H9 (cell line): ENCODE measurements at places on chromosomes 6 and 20. TPM values are rescaled to one million over a fixed set of nuclear protein-coding genes. Genes with fewer than 3 reads are reported as not detected.
A peak's percentile ranks its signal among the peaks of the same experiment; 100 is the strongest.

PCK1 gene
- total RNA-seq, result not detected in 2 replicates

ECT2L gene
- not detected in 2 replicates for total RNA-seq

DNA sequence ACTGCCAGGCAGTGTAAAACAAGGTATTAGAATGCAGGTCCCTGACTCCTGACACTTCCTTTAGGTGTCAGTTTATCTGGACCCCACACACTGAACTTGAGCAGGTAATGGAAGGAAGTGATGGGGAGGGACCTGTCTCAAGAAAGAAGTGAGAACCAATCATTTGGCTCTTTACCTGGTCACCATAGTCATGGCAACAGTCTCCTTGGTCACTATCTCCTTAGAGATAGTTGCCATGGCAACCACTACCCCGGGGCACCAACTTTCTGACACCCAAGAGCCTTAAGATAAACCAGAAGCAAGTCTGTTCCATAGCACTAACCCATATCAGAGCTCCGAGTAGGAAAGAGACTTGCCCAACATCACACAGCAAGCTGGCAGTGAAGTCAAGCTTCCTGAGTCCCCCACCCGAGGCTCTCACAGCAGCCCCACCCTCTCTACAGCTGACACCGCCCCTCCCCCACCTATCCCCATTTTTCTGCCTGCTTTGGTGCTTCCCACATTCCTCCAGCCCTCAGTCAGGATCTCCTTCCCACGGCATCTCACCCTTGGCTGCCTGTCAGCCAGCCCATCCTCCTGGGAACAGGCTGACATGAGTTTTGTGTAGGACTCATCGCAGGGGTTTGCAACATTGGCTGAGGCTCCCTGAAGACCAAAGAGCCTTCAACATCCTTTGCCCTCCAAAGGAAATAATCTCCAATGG lies 16.3 kb upstream of the HM13 start:
- H3K27ac ChIP-seq, result no peak overlapping the region
- H3K4me3 ChIP-seq, result no peak overlapping the region
- H3K36me3 ChIP-seq, result no peaks in the 10 kb centered on the region; the same call in 2 of the 3 replicates
- no peaks in the 10 kb centered on the region for H3K27me3 ChIP-seq

DNA sequence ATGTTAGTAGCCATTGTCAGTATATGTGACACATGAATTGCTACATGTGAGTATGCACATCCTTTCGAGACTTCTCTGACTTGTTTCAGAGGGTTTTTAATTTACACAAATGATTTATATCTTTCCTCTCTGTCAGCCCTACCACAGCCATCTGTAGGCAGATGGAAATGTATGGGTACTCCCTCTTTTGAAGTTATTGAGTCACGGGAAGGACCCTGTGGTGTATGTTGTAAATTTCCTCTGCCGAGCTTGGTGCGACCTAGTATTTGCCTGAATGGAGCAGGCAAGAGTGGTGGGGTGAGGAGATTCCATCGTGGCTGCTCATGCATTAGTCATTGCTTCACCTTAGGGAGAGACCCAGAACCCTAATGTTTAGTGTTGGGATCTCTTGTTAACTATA lies 171.9 kb downstream of the JARID2 start:
- peaks cover 11% of the 10 kb centered on the region; the same call in 1 of the 2 replicates for H3K4me1 ChIP-seq
- no peak overlapping the region for H3K4me3 ChIP-seq
- no peak overlapping the region for H3K27ac ChIP-seq
- H3K27me3 ChIP-seq, result no peaks in the 10 kb centered on the region

- H3K4me3 ChIP-seq, result peak within 1 kb of the TSS; percentile 53
- no peaks in the 10 kb centered on the region for H3K36me3 ChIP-seq
- H3K4me1 ChIP-seq, result no peaks in the 10 kb centered on the region
- no peak within 1 kb of the TSS for H3K27ac ChIP-seq
- peaks cover 12% of the 10 kb centered on the region; the same call in 1 of the 2 replicates for H3K27me3 ChIP-seq
Measured at GRCh38 chr20:62708591-62709536, at the start of gene NTSR1. TSS of gene NTSR1 (plus strand) at chr20:62708836. CDS start at chr20:62709208, 372 bp downstream.

DNA sequence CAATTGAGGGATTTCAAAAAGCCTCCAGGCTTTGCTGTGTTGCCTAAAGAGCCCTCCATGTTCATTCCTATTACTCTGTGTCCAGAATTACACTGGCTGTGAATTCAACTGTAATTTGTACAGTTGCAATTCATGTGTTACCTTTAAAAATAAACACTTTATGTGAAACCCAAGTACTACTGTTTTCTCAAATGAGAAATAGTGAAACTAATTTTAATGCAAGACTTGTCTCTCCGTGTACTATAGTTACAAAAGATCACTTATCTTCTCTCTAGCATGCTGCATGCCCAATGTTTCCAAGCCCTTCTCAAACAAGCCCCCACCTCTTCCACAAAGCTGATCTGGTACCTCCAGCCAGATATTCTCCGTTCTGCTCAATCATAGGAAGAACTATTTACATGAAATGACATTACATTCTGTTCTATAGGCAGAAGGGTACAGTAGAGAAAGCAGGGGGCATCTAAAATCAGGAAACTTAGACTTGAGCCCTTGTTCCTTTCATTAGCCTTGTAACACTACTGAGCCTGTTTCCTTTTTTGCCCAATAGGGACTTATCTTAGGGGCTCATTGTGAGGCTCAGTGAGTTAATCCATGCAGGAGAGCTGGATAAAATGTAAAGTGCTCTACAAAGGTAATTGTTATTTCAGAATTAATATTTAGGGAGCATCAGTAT lies 12.3 kb upstream of the COL9A1 start:
- H3K4me1 ChIP-seq, result no peaks in the 10 kb centered on the region
- no peaks in the 10 kb centered on the region for H3K27me3 ChIP-seq

DNA sequence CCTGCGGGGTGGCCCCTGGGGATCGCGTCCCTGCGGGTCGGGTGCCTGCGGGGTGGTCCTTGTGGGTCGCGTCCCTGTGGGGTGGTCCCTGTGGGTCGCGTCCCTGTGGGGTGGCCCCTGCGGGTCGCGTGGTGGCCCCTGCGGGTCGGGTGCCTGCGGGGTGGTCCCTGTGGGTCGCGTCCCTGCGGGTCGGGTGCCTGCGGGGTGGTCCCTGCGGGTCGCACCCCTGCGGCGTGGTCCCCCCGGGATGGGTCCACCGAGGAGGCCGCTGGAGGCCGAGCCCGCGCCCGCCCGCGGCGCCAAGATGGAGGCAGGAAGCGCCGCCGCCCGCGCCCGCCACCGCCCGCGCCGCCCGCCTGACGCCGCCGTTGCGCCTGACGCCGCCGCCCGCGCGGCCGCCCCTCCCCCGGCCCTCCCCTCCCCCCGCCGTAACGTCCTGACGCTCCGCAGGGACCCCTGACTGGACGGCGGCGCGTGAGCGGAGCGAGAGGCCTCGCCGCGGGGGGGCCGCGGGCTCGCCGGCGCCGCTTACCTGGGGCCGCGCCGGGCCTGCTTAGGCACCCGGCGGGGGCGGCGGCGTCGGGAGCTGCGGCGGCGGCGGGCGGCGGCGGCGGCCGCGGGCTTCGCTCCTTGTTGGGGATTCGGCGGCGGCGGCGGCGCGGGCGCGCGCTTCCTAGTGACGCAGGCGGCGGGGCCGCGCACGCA lies at the start of gene GMEB2:
TSS of gene GMEB2 (minus strand) at position 678 of the 705 bp plus-strand sequence. CDS start 7,704 bp downstream, outside the sequence.
- H3K4me1 ChIP-seq, result no peaks in the 10 kb centered on the region; the same call in 1 of the 2 replicates
- DNase-seq, result peak; percentile 76
- H3K36me3 ChIP-seq, result peaks cover 3% of the 10 kb centered on the region
- H3K27ac ChIP-seq, result no peak within 1 kb of the TSS
- H3K27me3 ChIP-seq, result no peaks in the 10 kb centered on the region
- H3K4me3 ChIP-seq, result peak within 1 kb of the TSS; percentile 81

DNA sequence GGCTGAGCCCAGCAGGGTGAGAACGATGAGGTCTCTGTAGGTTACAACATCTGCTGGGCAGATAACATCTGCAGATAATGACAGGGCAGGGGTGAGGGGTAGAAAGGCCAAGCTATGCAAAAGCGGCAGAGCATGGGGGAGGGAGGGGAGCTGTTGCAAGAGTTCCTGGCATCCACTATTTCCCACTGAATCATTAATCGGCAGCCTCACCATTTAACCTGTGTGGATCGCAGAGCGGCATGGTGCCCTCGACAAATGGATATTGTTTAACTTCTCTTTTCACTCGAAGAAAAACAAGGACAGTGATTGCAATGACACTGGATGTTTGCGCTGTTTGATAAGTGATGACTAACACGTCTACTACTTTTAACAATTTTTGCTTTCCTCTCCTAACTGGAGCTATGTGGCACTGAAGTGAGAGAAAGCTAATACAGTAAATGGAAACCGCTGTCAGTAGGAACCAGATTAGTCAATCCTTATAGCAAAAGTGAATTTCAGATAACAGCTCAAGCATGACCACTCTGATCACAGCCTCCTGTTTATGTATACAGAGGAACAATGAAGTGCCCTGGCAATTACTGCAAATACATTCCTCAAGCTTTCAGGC lies 381.5 kb downstream of the TFAP2A start:
- H3K36me3 ChIP-seq, result no peaks in the 10 kb centered on the region
- no peak overlapping the region for H3K27ac ChIP-seq
- DNase-seq, result no peak
- H3K27me3 ChIP-seq, result no peaks in the 10 kb centered on the region

GRCh38 chr6:111258615-111259088 lies 171.3 kb downstream of the SLC16A10 start:
- no peak overlapping the region for H3K27ac ChIP-seq
- H3K4me1 ChIP-seq, result peaks cover 3% of the 10 kb centered on the region; the same call in 1 of the 2 replicates
- H3K36me3 ChIP-seq, result peaks cover 1% of the 10 kb centered on the region
- no peaks in the 10 kb centered on the region for H3K27me3 ChIP-seq

- no peak overlapping the region for H3K27ac ChIP-seq
- no peak overlapping the region for H3K4me3 ChIP-seq
- peaks cover 16% of the 10 kb centered on the region for H3K36me3 ChIP-seq
- DNase-seq, result no peak
Measured at GRCh38 chr6:101668496-101669030, 275.1 kb downstream of the GRIK2 start.

DNA sequence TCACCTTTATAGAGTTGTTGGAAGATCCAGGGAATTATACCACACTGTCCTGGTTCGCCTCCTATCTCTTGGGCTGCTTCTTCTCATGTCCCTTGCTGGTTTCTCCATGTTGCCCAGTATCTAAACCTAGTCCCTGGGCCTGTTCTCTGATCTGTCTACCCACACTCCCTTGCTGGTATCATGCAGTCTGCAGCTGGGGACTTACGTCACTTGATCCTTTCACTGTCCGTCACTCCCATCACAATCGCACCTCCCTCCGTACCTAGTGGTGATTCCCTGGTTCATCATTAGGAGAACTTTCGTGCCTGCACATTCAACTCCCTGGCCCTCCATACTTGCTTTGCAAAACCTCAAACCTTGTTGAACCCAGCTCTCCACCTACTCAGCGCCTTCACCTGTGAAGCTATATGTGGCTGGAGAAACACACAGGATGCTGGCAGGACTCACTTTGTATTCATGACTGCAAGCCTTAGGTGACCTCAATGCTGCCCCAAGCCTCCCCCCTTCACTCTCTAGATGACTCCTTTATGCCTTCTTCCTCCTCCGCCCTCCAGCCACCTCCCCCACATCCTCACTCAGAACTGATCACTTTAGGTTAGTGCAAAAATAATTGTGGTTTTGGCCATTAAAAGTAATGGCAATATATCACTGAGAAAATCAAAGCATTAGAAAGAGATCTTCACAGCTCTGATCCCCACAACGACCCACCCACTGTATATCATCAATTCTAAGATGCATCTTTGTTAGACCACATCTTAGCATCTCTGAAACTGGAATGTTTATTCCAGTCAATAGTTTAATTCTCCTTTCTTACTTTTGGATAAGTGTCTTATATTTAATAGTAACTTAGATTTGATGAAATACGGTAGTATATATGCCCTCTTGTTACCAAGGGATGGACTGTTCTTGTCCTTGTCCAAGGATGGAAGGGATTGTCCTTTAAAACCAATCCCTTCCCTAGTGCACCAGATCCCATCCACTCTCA lies 26.4 kb downstream of the GDAP1L1 start:
- no peak for DNase-seq
- H3K27me3 ChIP-seq, result no peaks in the 10 kb centered on the region
- no peak overlapping the region for H3K27ac ChIP-seq
- H3K4me1 ChIP-seq, result peaks cover 2% of the 10 kb centered on the region; the same call in 1 of the 2 replicates

DNA sequence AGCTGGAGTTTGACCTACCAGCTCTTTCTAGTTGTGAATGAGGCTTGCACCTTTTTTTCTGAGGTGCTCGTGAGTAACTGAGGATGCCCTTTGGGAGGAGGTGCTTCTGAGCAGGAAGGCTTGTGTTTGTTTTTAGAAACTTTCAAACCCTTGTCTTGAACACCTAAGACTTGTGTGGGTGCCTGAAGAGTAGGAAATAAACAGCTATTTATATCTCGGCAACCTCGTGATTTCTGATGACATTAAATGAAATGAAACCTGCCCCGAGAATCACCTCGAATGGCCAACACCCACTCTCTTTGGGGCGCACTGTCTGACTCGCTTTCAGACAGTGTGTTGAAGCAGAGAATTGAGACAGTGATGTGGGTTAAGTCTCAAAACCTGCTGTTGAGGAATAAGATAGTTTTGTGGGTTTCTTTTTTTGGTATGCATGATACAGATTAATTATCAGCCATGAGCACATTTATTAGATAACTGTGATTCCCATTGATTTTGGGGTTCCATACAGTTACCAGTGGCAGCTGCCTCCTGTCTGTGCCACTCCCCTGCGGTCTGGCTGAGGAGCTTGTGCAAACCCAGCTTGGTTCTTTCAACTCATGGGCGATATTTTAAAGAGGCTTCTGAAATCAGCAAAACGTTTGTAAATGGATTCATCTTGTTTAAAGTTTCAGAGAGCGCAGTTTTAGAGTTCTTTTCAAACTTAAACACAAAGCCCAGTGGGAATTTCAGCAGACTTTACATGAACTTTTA lies 8.4 kb downstream of the IRF4 start:
- DNase-seq, result no peak
- no peaks in the 10 kb centered on the region; the same call in 1 of the 3 replicates for H3K36me3 ChIP-seq
- peaks cover under 1% of the 10 kb centered on the region; the same call in 1 of the 2 replicates for H3K27me3 ChIP-seq
- H3K27ac ChIP-seq, result no peak overlapping the region
- H3K4me1 ChIP-seq, result no peaks in the 10 kb centered on the region
- H3K4me3 ChIP-seq, result no peak overlapping the region

DNA sequence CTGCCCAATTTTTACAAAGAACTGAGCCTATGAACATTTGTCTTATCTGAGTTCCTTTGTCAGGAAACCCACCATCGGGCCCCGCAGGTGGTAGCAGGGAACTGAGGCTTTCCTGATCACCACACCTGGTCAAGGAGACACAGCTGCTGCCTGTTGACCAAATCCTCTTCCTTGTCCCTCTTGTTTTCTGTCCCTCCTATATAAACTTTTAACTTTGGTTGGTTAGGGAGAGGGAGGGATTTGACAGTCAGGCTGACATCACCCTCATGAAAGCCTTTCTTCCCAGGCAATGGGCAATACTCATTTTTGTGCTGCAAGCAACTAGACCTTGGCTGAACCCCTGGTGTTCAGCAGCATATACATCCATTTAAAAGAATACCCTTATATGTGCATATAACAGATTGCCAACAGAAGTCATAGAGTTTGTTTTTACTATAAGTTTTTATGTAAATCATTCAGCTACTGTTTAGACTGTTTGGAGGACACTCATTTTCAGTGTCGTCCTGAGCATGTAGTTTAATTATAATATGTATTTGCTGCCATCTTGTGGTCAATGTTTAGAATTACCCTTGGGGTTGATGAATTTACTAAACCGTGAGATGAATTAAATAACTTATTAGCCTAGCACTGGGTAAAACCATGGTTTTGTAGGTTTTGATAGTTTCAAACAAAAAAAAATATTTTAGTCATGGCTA lies 17.0 kb downstream of the CRISP1 start:
- H3K36me3 ChIP-seq, result peaks cover 6% of the 10 kb centered on the region
- no peak overlapping the region for H3K4me3 ChIP-seq
- no peak for DNase-seq
